Pericardium fibroblast (primary cell): ENCODE measurements at places on chromosomes 12 and 14. TPM values are rescaled to one million over a fixed set of nuclear protein-coding genes. Genes with fewer than 3 reads are reported as not detected.

The CIROP gene
- total RNA-seq: not detected in 2 replicates

The ETFBKMT gene
- total RNA-seq: 3.2 and 4.0 TPM in 2 replicates

The MAP3K12 gene
- 39.1 and 46.5 TPM in 2 replicates for total RNA-seq

The KRT72 gene
- total RNA-seq: not detected in 2 replicates

The TMPRSS12 gene
- not detected in 2 replicates for total RNA-seq

The AMIGO2 gene
- 0.51 and 3.9 TPM in 2 replicates for total RNA-seq

The RNASE13 gene
- total RNA-seq: not detected in 2 replicates

The CLEC4D gene
- not detected in 2 replicates for total RNA-seq

The PTCSC3 gene
- not detected in 2 replicates for total RNA-seq

The DDX47 gene
- total RNA-seq: 56.0 and 62.5 TPM in 2 replicates

The ZNF891 gene
- total RNA-seq: 0.23 and 0.60 TPM in 2 replicates

The OVCH1 gene
- total RNA-seq: 0.12 and 0.17 TPM in 2 replicates

The NKX2-1 gene
- total RNA-seq: not detected in 2 replicates

The C1S gene
- 273 and 492 TPM in 2 replicates for total RNA-seq

The STON2 gene
- total RNA-seq: 0.51 TPM in 1 of 2 replicates, not detected in the other

The OASL gene
- total RNA-seq: 0.34 TPM in 1 of 2 replicates, not detected in the other

The EPYC gene
- not detected in 2 replicates for total RNA-seq

The DCP1B gene
- total RNA-seq: 10.3 and 15.9 TPM in 2 replicates

The CD163L1 gene
- not detected in 2 replicates for total RNA-seq

The RPS26 gene
- total RNA-seq: 1,091 and 4,343 TPM in 2 replicates

The MIPOL1 gene
- total RNA-seq: 3.7 and 3.8 TPM in 2 replicates

The RPS6KL1 gene
- total RNA-seq: 0.26 and 0.58 TPM in 2 replicates

The STAT6 gene
- total RNA-seq: 85.1 and 89.0 TPM in 2 replicates

The CRACR2A gene
- total RNA-seq: 2.3 and 3.2 TPM in 2 replicates

The TOMM20L gene
- total RNA-seq: not detected in 2 replicates

The TAS2R10 gene
- total RNA-seq: 0.26 TPM in 1 of 2 replicates, not detected in the other

The FKBP11 gene
- total RNA-seq: 38.6 and 63.6 TPM in 2 replicates

The RGS6 gene
- total RNA-seq: not detected in 2 replicates

The PRMT5 gene
- total RNA-seq: 49.0 and 58.5 TPM in 2 replicates

The POLE gene
- 9.7 and 11.6 TPM in 2 replicates for total RNA-seq

The KRT6A gene
- total RNA-seq: 0.17 and 1.4 TPM in 2 replicates

The HVCN1 gene
- total RNA-seq: 1.3 and 2.2 TPM in 2 replicates

The NEUROD4 gene
- not detected in 2 replicates for total RNA-seq

The NPFF gene
- not detected in 2 replicates for total RNA-seq

The STYK1 gene
- 0.26 TPM in 1 of 2 replicates, not detected in the other for total RNA-seq

The EIF2B2 gene
- total RNA-seq: 17.8 and 20.0 TPM in 2 replicates

The MUCL1 gene
- not detected in 2 replicates for total RNA-seq

The ACSS3 gene
- total RNA-seq: 5.7 and 8.8 TPM in 2 replicates

The SLC7A8 gene
- 4.3 and 9.8 TPM in 2 replicates for total RNA-seq

The NCKAP5L gene
- 29.6 and 36.8 TPM in 2 replicates for total RNA-seq

The CACNA2D4 gene
- total RNA-seq: 0.09 and 0.35 TPM in 2 replicates

The GPR162 gene
- total RNA-seq: 3.7 and 5.6 TPM in 2 replicates

The PLCZ1 gene
- total RNA-seq: not detected in 2 replicates

The OR4K1 gene
- total RNA-seq: not detected in 2 replicates

The CDCA3 gene
- total RNA-seq: 1.0 and 2.6 TPM in 2 replicates

The ACOT4 gene
- total RNA-seq: 0.09 and 0.70 TPM in 2 replicates

The KIF5A gene
- 0.17 TPM in 1 of 2 replicates, not detected in the other for total RNA-seq

The GLT8D2 gene
- total RNA-seq: 34.1 and 46.0 TPM in 2 replicates

The SSTR1 gene
- total RNA-seq: 0.23 and 0.60 TPM in 2 replicates

The ORMDL2 gene
- 18.8 and 28.9 TPM in 2 replicates for total RNA-seq

The FOXG1 gene
- 0.17 TPM in 1 of 2 replicates, not detected in the other for total RNA-seq

The LAG3 gene
- 0.43 TPM in 1 of 2 replicates, not detected in the other for total RNA-seq

The TAS2R42 gene
- total RNA-seq: not detected in 2 replicates

The KRT6C gene
- total RNA-seq: not detected in 2 replicates

The GNG2 gene
- total RNA-seq: 9.1 and 10.2 TPM in 2 replicates

The TMEM121 gene
- 8.2 and 11.5 TPM in 2 replicates for total RNA-seq
